ENCODE measurements at places on chromosomes 5 and 9. TPM values are rescaled to one million over a fixed set of nuclear protein-coding genes. Genes with fewer than 3 reads are reported as not detected.

DNA sequence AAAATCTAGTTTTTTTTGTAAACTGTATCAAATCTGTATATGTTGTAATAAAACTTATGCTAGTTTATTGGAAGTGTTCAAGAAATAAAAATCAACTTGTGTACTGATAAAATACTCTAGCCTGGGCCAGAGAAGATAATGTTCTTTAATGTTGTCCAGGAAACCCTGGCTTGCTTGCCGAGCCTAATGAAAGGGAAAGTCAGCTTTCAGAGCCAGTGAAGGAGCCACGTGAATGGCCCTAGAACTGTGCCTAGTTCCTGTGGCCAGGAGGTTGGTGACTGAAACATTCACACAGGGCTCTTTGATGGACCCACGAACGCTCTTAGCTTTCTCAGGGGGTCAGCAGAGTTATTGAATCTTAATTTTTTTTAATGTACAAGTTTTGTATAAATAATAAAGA lies 24.3 kb downstream of the HMGCR start:
- no peak overlapping the region for H3K4me3 ChIP-seq
- peaks cover 9% of the 10 kb centered on the region for H3K36me3 ChIP-seq
- H3K27ac ChIP-seq: no peak overlapping the region
- no peak for DNase-seq

The AFAP1L1 gene
- 27.9 TPM for total RNA-seq

- no peaks in the 10 kb centered on the region for H3K4me1 ChIP-seq
- no peak overlapping the region for H3K4me3 ChIP-seq
- H3K27me3 ChIP-seq: no peaks in the 10 kb centered on the region
- no peak for DNase-seq
- H3K27ac ChIP-seq: no peak overlapping the region
These were observed 57.5 kb downstream of the PSAT1 start for GRCh38 chr9:78354324-78354973.

The SPAAR gene
- 4.5 TPM for total RNA-seq

- H3K36me3 ChIP-seq: peaks cover 4% of the 10 kb centered on the region
- H3K4me3 ChIP-seq: no peak overlapping the region
- H3K4me1 ChIP-seq: no peaks in the 10 kb centered on the region
- no peaks in the 10 kb centered on the region for H3K27me3 ChIP-seq
- no peak for DNase-seq
- H3K27ac ChIP-seq: no peak overlapping the region
These were observed 178.0 kb downstream of the GAPVD1 start for GRCh38 chr9:125439434-125440272.

The PCDHGA9 gene
- total RNA-seq: 13.2 TPM

The SLC6A18 gene
- total RNA-seq: not detected

The TIMD4 gene
- total RNA-seq: 0.65 TPM

- H3K27me3 ChIP-seq: no peaks in the 10 kb centered on the region
- no peaks in the 10 kb centered on the region for H3K4me1 ChIP-seq
- H3K36me3 ChIP-seq: no peaks in the 10 kb centered on the region
- H3K4me3 ChIP-seq: no peak overlapping the region
- H3K27ac ChIP-seq: peak overlapping the region; percentile 76
These were observed 51.9 kb downstream of the NEURL1B start for GRCh38 chr5:172692981-172693380.

DNA sequence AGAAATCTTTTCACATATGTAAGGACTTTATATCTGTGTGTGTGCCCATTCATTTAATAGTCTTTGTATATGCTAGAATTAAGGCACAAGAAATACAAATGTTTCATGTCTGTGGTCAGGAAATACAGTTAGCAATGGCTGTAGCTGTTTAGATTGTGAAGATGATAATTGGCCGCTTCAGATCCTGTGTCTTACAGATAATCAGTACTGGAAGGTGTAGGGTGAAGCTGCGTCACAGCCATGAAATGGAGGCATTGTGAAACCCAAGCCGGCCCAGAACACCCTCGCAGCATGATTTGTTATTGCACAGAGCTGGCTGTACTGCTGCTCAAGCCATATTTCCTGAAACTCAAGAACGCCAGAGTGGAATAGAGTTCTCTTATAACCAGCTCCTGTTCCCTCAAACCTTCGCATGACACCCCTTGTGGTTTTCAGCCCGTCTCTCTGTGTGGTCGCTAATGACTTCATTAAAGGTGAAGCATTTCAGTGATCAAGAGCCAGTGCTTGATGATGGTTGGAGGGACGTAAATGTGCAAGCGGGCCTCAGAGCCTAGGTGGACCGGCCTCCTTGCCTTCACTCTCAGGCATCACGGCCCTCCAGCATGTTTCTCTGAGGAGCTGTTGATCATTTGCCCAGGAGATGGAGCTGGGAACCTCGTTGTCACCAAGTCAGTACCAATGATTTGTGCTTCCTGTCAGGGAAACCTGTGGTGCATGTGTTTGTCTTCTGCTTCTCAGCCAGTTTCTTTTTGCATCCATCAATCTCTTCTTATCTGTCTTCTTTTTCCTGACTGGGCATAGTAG lies 80.1 kb downstream of the F2RL2 start:
- H3K4me3 ChIP-seq: no peak overlapping the region
- no peak overlapping the region for H3K27ac ChIP-seq
- H3K4me1 ChIP-seq: no peaks in the 10 kb centered on the region
- no peaks in the 10 kb centered on the region for H3K36me3 ChIP-seq
- no peaks in the 10 kb centered on the region for H3K27me3 ChIP-seq

The PCDHB8 gene
- 4.3 TPM for total RNA-seq

The SLC6A19 gene
- 0.12 TPM for total RNA-seq

The C9orf50 gene
- 0.62 TPM for total RNA-seq

The GAPT gene
- total RNA-seq: 1.9 TPM

GRCh38 chr5:174411479-174411819 lies 312.9 kb upstream of the MSX2 start:
- no peaks in the 10 kb centered on the region for H3K36me3 ChIP-seq
- no peak overlapping the region for H3K27ac ChIP-seq
- H3K4me3 ChIP-seq: no peak overlapping the region
- DNase-seq: no peak

GRCh38 chr9:127356906-127357305 lies 40.1 kb upstream of the SLC2A8 start:
- no peak overlapping the region for H3K27ac ChIP-seq
- no peaks in the 10 kb centered on the region for H3K27me3 ChIP-seq
- no peak for DNase-seq
- H3K4me1 ChIP-seq: no peaks in the 10 kb centered on the region
- peaks cover 10% of the 10 kb centered on the region for H3K36me3 ChIP-seq

The OR1J2 gene
- not detected for total RNA-seq

GRCh38 chr5:98713027-98713426 lies 60.4 kb upstream of the RGMB start:
- H3K4me3 ChIP-seq: no peak overlapping the region
- H3K27me3 ChIP-seq: no peaks in the 10 kb centered on the region
- H3K36me3 ChIP-seq: no peaks in the 10 kb centered on the region
- no peak overlapping the region for H3K27ac ChIP-seq
- no peaks in the 10 kb centered on the region for H3K4me1 ChIP-seq

The IFNA13 gene
- not detected for total RNA-seq

GRCh38 chr5:180343831-180344695 lies 9.1 kb downstream of the GFPT2 start:
- peak; percentile 69 for DNase-seq
- no peaks in the 10 kb centered on the region for H3K27me3 ChIP-seq
- no peak overlapping the region for H3K27ac ChIP-seq
- no peaks in the 10 kb centered on the region for H3K36me3 ChIP-seq
- H3K4me1 ChIP-seq: no peaks in the 10 kb centered on the region

The FYB1 gene
- total RNA-seq: 16.3 TPM

DNA sequence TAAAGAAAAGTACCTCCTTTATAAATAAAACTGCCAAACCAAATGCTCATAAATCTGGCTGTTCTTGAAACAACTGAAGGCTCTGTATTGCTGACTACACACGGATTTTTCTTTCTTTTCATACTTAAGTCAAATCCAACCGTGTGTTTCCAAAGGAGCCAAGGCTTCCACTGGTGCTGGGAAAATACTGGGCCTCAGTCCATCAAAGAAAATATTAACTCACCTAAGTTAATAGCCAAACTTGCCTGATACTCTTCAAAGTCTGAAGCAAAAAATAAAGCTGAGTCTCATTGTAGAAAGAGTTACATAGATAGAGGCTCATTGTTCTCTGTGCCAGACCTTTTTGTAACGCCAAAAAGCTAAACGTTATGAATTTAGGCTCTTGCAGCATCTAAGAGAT lies 350.4 kb upstream of the CDH9 start:
- H3K27ac ChIP-seq: no peak overlapping the region
- H3K4me1 ChIP-seq: no peaks in the 10 kb centered on the region
- no peak overlapping the region for H3K4me3 ChIP-seq
- H3K27me3 ChIP-seq: no peaks in the 10 kb centered on the region

GRCh38 chr5:16529306-16529705 lies 63.7 kb upstream of the ZNF622 start:
- no peak for DNase-seq
- no peak overlapping the region for H3K4me3 ChIP-seq
- no peaks in the 10 kb centered on the region for H3K4me1 ChIP-seq
- no peak overlapping the region for H3K27ac ChIP-seq
- H3K36me3 ChIP-seq: no peaks in the 10 kb centered on the region

GRCh38 chr5:132260714-132261551 lies 3.4 kb downstream of the PDLIM4 start:
- H3K27ac ChIP-seq: no peak overlapping the region
- no peaks in the 10 kb centered on the region for H3K36me3 ChIP-seq
- H3K4me1 ChIP-seq: no peaks in the 10 kb centered on the region
- no peaks in the 10 kb centered on the region for H3K27me3 ChIP-seq
- H3K4me3 ChIP-seq: no peak overlapping the region

- H3K4me3 ChIP-seq: no peak overlapping the region
- no peaks in the 10 kb centered on the region for H3K27me3 ChIP-seq
- H3K4me1 ChIP-seq: peaks cover 4% of the 10 kb centered on the region
- H3K27ac ChIP-seq: no peak overlapping the region
- no peak for DNase-seq
- H3K36me3 ChIP-seq: no peaks in the 10 kb centered on the region
These were observed 3.2 kb downstream of the MACROH2A1 start for GRCh38 chr5:135395866-135396265.

GRCh38 chr5:123261752-123262151 lies 161.5 kb downstream of the CEP120 start:
- peak overlapping the region; percentile 76 for H3K27ac ChIP-seq
- peaks cover 6% of the 10 kb centered on the region for H3K4me1 ChIP-seq
- H3K36me3 ChIP-seq: no peaks in the 10 kb centered on the region
- H3K27me3 ChIP-seq: no peaks in the 10 kb centered on the region

The ARHGEF39 gene
- total RNA-seq: 1.7 TPM

DNA sequence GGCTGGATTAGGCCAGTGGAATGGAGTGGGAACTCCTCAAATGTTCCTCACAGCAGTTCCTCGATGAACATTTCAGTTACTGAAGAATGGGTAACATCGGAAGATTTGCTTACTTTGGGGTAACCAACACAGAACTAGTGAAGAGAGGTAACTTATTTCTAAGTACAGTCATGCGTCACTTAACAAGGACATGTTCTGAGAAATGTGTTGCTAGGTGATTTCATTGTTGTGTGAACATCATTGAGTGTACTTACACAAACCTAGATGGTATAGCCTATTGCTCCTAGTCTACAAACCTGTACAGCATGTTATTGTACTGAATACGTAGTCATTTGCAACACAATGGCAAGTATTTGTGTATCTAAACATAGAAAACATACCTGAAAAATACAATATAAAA lies 228.3 kb downstream of the MAST4 start:
- no peaks in the 10 kb centered on the region for H3K36me3 ChIP-seq
- no peaks in the 10 kb centered on the region for H3K4me1 ChIP-seq
- H3K4me3 ChIP-seq: no peak overlapping the region
- H3K27me3 ChIP-seq: no peaks in the 10 kb centered on the region
- DNase-seq: no peak
- no peak overlapping the region for H3K27ac ChIP-seq

The PRDM9 gene
- not detected for total RNA-seq

GRCh38 chr5:59099270-59099994 lies 516.6 kb downstream of the RAB3C start:
- H3K4me1 ChIP-seq: no peaks in the 10 kb centered on the region
- no peaks in the 10 kb centered on the region for H3K27me3 ChIP-seq
- no peaks in the 10 kb centered on the region for H3K36me3 ChIP-seq
- H3K4me3 ChIP-seq: no peak overlapping the region
- no peak for DNase-seq

DNA sequence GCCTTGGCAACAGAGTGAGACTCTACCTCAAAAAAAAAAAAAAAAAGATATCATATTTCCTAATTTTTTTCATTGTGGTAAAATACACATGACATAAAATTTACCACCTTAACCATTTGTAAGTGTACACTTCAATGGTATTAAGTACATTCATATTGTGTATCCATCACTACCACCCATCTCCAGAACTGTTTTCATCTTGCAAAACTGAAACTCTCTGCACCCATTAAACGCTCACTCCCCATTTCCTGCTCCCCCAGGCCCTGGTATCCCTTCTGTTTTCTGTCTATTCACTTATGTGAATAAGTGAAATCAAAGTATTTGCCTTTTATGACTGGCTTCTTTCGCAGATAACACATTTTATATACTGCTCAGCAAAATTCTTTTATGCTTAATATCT lies 12.8 kb downstream of the LRRC8A start:
- H3K36me3 ChIP-seq: peaks cover 4% of the 10 kb centered on the region
- H3K4me3 ChIP-seq: no peak overlapping the region
- no peak for DNase-seq
- H3K27ac ChIP-seq: no peak overlapping the region
- H3K4me1 ChIP-seq: no peaks in the 10 kb centered on the region

The CARD9 gene
- 2.6 TPM for total RNA-seq

- no peak overlapping the region for H3K4me3 ChIP-seq
- H3K36me3 ChIP-seq: no peaks in the 10 kb centered on the region
- H3K27me3 ChIP-seq: no peaks in the 10 kb centered on the region
- no peak overlapping the region for H3K27ac ChIP-seq
These were observed 11.3 kb downstream of the C9 start for GRCh38 chr5:39352951-39353350.

DNA sequence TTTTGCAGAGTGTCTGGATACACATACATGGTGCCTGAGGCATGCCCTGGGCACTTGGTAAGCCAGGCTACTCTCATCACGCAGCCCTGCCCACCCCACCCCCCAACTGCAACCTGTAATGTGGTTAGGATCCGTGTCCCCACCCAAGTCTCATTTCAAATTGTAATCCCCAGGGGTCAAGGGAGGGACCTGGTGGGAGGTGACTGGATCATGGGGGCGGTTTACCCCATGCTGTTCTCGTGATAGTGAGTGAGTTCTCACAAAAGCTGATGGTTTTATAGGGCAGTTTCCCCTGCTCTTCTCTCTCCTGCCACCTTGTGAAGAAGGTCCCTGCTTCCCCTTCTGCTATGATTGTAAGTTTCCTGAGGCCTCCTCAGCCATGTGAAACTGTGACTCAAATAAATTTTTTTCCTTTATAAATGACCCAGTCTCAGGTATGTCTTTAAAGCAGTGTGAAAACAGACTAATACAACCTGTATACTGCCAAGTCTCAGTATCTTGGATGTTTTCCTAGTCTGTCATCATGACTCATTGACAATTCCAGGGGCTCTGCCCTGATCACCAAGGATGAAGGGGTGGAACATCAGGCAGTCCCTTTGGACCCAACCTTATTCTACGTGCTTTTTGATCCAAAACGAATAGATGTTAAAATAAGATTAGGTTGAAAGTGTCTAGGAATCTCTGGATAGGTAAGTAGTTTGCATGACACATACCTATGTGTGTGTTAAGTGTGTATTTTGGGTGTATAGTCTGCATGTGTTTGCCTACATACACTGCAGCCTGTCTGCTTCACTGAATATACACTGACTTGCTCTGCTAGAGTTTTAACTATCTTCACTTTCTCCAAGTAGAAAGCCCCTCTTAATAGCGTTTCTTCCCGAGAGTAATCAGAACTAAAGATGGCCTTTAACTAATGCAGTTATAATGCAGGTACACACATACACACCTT lies 293.8 kb downstream of the SLIT3 start:
- H3K4me1 ChIP-seq: no peaks in the 10 kb centered on the region
- no peak overlapping the region for H3K27ac ChIP-seq
- no peaks in the 10 kb centered on the region for H3K36me3 ChIP-seq
- DNase-seq: no peak
- no peaks in the 10 kb centered on the region for H3K27me3 ChIP-seq

- no peaks in the 10 kb centered on the region for H3K27me3 ChIP-seq
- no peak overlapping the region for H3K27ac ChIP-seq
These were observed 165.7 kb upstream of the SMC2 start for GRCh38 chr9:103928442-103928841.
